ENCODE measurements at places on chromosomes 6 and 20.

DNA sequence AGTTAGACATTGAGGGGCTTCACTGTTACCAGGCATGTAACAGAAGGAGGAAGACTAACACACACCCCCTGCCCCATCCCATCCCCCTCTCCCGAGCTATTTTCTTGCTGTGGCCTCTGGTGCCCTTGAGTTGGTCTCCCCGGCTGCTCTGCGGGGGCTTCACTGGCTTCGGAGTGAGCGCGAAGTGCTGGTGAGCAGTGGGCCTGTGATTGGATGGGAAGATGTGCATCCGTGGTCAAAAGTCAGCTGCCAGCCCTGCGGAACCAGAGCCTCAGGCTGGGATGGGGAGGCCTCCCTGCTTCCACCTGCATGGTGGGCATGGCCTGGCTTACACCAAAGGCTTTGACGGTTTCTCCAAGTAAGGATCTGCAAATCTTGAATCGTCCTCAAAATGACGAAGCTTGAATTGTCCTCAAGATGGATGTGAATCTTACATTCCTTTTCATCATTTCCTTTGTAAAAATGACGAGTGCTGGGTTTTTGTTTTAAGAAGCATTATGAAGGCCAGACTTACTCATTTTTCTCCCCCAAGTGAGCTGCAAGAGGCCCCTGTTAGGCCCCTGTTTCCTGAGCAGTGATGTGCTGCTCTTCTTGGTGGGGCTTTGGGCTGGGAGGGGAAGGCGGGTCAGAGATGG lies 23.7 kb downstream of the SPATA2 start:
- DNase-seq, result no peak

- no peak for DNase-seq
These were observed 35.7 kb downstream of the HBS1L start for GRCh38 chr6:135018941-135019340.

- DNase-seq, result no peak
These were observed 41.5 kb downstream of the MAN1A1 start for GRCh38 chr6:119308048-119308570.

GRCh38 chr6:129504456-129504855 lies 205.5 kb downstream of the ARHGAP18 start:
- DNase-seq, result no peak

DNA sequence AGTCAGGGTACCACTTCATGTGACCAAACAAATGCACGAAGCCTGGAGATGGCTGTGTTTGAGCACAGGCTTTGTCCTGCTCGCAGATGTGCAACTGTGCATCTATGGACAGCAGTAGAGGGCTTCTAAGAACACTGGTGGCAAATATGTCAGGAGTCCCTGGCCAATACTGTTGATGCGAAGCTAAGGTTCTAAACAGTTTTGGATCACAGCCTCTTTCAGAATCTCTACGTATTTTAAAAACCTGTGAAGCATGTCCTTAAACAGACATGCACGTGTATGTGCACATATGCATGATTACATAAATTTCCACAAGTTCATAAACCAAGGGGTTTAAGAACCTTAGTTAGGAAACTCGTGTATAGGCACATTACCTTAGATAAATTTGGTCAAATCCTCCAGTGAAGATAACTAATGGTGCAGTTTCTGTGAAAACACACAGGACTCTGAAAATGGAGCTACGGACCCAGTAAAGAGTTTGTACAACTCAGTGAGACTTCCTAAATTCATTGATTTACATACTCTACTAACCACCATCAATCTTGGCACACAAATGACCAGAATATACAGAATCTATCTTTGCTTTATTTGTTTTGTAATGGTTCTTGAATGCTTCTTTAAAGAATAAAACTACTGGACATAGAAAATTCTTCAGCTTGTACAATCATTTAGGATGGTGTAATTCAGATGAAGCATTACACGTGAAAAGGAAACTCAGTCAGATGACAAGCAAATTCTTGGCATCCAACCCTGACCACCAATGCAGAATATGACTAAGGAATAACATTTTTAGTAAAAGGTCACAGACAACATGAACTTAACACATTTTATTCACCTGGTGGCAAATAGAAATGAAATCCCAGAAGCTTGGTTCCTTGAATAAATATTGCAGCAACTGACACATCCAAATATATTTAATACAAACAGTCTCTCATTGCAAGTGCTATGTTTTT lies 27.4 kb downstream of the KCNQ5 start:
- no peak for DNase-seq

GRCh38 chr6:1494671-1495070 lies 105.3 kb downstream of the FOXF2 start:
- DNase-seq, result no peak

GRCh38 chr20:14538433-14538832 lies 201.0 kb upstream of the FLRT3 start:
- DNase-seq, result no peak

- no peak for DNase-seq
These were observed 56.6 kb downstream of the COL12A1 start for GRCh38 chr6:75149240-75149639.

GRCh38 chr6:46501136-46502089 lies 10.2 kb upstream of the RCAN2 start:
- no peak for DNase-seq

- DNase-seq, result no peak
These were observed 16.8 kb upstream of the DCBLD1 start for GRCh38 chr6:117465691-117466090.

DNA sequence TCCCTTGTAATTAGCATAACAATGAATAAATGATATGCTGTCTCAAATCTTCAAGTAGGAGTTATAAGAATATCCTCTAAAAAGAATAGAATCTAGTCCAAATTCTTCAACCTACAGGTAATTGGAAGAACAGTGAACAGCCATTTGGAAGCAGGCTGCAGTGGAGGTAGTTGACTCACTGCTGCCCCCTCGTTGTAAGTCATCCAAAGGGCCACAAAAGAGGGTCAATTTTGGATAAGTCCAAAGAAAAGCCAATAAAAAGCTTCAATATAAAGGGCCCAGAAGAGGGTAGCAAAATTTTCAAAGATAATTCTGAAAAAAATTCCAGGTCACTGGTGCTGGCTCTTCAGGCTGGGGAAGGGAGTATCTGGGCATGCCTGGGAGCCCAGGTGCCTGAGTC lies 60.8 kb upstream of the SSTR4 start:
- no peak for DNase-seq

DNA sequence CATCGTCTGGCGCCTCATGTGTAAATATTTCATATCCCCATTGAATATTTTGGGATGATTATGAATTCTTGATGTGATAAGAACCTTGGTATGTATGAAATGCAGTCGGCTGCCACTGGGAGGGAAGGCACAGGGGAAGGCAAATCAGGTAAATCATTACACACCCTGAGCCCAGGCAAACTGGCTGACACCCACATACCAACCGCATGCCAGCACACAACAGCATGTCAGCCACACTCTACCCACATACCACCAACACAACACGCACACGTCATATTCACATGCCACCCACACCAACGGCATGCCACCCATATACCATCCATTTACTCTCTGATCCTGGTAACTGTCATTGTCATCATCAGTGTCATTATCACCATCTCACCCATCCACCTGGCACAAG lies 28.3 kb upstream of the MDGA1 start:
- no peak for DNase-seq

- no peak for DNase-seq
These were observed 46.7 kb downstream of the TIAM2 start for GRCh38 chr6:155041741-155042279.

DNA sequence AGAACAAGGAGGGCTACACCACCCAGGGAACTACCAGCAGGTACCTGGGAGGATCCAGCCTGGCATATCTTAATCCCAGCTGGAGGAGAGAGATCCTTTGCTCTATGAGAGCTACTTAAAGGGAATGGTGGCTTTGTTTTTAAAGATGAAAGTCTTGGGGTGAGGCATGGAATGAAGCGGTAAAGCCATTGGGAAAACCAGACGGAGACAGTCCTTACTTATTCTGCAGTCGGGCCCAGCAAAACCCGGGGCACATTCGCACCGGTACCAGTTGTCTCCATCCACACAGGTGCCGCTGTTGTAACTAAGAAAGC lies 30.3 kb downstream of the JAG1 start:
- no peak for DNase-seq

DNA sequence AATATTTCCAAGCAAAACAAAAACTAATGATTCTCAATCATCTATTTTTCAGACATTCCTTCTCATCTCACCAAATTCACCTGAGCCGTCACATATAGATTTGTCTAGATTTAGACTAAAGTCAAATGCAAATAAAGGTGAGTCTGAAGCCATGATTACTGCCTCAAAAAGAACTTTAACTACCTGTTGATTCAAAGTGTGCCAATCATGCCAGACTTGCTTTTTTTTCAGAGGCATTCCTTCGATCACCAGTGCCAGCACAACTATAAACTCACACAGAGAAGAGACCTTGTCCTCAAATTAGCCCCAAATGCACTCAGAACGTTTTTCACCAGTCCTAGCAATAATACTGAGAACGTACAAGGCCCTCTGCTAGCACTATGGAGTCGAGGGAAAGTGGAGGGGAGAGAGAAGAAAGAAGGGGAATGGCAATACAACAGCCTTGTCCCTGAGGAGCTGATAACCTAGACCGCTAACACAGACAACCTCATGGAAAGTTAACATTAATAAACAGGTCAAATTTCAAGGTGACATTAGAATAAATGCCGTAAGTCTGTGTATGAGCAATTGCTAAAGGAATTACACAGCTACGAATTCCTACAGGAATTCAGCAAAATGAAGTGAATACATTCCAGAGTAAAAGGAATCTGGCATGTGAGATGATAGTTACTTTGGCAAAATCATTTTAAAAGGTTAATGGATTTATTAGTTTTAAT lies 60.9 kb downstream of the EPB41L2 start:
- DNase-seq, result no peak

GRCh38 chr6:4041480-4041879 lies 37.5 kb downstream of the FAM217A start:
- no peak for DNase-seq

- DNase-seq, result no peak
These were observed 46.6 kb upstream of the RNF24 start for GRCh38 chr20:4061987-4062386.

DNA sequence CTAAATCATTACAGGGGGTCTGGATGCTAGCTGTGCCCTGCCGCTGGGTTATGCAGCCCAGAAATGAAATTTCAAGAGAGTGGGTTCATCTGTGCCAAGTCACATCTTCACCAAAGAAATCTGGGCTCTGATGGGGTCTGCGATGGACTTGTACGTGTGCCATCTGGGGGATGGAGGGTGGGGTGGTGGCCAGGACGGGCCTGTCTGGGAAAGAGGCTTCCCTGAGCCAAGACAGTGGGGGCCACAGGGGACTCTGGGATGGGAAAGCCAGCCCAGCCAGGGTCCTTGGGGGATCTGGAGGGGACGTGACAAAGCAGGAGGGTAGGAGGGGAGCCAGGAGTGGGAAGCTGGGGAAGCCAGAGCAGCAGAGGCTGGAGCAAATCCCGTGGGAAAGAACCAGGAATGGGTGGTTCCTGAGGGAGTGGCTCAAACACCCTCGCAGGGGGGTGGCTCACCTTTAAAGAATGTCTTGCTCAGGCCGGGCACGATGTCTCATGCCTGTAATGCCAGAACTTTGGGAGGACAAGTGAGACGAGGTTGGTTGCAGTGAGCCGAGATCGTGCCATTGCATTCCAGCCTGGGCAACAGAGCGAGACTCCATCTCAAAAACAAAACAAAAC lies 36.3 kb upstream of the SULF2 start:
- DNase-seq, result no peak

- no peak for DNase-seq
These were observed 277.0 kb upstream of the TBX18 start for GRCh38 chr6:85041376-85041775.

- DNase-seq, result no peak
These were observed 75.1 kb downstream of the CDC40 start for GRCh38 chr6:110255211-110255750.

DNA sequence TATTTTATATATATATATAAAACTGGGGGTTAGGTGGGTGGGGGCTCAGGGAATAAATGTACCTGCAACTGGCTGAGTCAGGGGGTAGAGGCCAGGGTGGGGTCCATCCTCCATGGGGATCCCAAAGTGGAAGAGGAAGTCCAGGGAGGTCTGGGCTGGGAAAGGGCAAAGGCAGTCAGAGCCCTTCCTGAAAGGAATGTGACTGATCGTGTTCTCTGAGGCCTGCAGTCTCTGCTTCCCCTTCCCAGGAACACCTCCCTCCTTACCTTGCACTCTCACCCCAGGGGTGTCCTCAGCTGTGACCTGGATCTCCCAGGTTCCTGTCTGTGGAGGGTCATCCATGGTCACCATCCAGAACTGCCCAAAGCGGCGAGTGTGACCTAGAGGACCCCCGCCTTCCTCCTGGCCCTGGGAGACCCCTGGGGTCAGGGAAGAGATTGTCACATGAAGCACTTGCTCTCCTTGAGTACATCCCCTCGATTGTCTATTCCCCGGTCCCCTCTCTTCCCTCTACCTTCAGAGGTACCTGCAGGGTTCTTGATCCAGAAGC lies 4.7 kb downstream of the SAPCD1 start:
- no peak for DNase-seq

DNA sequence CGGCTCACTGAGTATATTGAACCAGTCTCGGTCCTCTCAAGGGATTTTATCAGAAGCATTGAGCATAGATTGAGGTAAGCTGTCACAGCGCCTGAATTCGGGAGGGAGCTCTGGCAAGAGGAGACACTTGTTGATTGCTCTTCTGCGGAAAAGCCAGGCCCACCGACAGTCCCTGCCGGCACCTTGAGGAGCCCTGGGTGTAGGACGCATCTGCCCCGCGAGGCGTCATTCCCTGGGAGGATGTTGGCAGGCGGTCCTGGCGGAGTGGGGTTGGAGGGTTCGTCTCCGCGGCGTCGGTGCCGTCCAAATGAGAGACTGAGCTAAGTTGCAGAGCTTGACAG lies 843 bp downstream of the FBXO9 start:
- peak; percentile 25 for DNase-seq

- no peak for DNase-seq
These were observed 9.5 kb upstream of the PABPC1L start for GRCh38 chr20:44900231-44900854.

DNA sequence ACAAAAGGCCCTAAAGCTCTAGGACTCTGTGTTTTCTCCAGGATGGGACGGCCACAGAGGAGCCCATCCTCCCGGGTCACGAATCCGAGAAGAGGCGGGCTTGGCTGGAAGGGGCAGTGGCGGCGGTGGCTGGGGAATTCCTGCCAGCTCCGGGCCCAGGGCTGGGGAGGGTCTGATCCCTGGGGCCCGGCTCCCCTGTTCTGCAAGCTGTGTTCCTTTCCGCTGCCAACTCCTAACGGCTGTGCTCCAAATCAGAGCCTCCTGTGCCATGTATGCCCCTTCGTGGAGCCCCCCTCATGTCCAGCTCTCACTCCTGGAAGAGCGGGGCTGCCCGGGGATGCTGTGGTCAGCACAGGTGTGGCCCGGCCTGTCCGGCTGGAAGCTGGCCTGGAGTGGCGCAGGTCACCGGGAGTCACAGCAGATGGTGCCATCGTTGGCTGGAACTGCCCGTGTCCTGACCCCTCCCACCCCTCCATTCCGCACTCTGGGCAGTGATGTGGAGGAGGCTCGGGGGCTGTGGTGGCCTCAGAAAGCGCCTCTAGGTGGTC lies 88.2 kb upstream of the MPC1 start:
- DNase-seq, result no peak

- DNase-seq, result no peak
These were observed 29.8 kb downstream of the TENT5A start for GRCh38 chr6:81722506-81723223.
